Islet precursor cell (in vitro differentiated cells): ENCODE measurements at places on chromosomes 12 and 14.

GRCh38 chr12:32568228-32568627 lies 110.9 kb upstream of the DNM1L start:
- no peak for DNase-seq

DNA sequence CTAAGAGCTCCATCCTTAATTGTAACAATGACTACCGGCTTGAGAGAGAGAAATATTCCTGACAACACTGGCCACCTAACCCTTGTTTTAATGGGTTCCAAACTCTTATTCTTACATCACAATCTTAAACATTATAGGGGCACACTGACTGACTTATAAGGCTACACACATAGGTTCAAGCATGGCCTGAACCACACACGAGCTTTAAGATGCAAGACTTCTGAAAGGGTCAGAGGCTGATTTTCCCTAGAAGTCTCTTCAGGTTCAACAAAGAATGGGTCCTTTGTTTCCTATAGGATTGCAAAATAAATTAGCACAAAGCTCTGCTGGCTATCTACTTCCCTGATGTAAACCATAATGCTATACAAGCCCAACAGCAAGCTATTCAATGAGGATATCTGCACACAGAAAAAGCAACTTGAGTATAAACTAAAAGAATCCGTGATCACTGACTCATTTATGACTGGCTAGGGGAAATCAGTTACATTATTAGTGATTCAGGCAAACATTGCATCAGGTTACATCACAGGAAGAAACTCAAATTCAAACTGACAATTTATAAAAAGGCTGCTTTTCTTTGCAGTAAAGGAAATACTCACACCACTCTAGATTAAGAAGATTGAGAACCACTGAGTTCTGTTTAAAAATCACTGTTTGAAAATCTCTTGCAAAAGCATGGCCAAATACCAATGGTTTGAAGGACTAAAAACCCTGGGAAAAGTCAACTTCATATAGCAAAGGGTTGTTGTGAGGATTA lies 8.5 kb downstream of the BTG1 start:
- no peak for DNase-seq

GRCh38 chr14:65704850-65705249 lies 292.3 kb downstream of the FUT8 start:
- no peak for DNase-seq

DNA sequence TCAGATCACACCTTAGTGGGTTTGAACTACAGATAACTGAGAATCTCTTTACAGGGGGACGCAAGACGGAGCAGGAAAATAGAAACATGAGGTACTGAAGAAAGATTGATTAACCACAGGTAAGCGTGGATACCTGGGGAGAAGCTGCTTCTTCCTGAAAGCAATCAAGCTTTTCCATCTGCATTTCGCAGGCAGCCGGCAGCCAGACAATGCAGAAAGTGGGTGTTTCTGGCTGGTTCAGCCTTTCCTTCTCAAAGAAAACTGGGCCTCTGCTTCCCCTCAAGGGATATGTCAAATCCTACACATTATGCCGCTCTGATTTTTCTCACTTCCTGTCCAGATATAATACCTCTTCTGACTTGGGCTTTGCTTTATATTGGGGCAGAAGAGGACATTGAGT lies 39.1 kb upstream of the PPFIA2 start:
- DNase-seq: peak; percentile 67

DNA sequence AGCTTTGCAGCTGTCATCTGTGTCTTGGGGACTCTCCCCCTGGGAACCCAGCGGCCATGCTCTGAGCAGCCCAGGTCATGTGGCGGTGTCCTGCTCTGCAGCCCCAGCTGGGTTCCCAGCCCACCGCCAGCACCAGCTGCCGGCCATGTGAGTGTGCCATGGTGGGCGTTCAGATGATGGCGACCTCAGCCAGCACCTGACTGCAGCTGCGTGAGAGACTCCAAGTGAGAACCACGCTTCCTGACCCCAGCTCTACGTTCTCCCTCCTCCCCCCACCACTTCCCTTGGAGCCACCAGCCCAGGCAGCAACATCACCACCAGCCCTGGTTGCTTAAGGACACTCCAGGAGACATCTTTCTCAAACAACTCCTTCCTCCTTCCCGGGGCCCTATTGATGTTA lies 68.8 kb downstream of the SLC24A4 start:
- no peak for DNase-seq

GRCh38 chr12:93413064-93413463 lies 28.7 kb downstream of the UBE2N start:
- no peak for DNase-seq

- no peak for DNase-seq
Observed at GRCh38 chr12:44459569-44459968, 416.5 kb downstream of the NELL2 start.
